ENCODE measurements at places on chromosomes 2 and 18.

DNA sequence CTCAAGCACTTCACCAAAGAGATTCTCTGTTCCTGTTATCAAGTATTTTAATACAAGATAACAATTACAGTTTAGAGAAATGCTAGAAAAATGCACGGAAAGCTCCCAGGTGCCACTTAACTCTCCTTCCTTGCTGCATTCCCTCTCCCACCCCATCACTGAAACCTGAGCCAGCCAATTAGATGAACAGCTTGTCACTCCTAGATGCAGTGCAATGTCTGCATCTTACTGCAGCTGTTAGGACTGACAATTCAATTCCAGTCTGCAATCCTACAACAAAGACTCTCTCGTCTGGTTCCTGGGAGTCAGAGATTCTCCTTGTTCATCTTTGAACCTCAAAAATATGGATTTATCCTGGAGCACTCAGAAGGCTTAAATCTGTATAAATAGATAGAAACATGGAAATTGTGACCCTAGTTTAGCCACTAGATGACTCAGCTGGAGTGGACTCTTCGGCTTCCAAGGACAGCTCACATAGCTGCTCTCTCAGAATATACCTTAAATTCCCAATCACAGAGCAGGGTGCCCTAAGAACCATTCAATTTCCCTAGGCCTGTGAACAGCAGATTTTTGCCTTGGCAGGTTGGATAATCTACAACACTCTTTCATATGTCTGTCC lies 311.1 kb downstream of the NRXN1 start:
- no peaks in the 10 kb centered on the region for H3K4me1 ChIP-seq
- DNase-seq: no peak
- no peaks in the 10 kb centered on the region for H3K27me3 ChIP-seq
- no peak overlapping the region for H3K4me3 ChIP-seq
- no peaks in the 10 kb centered on the region for H3K36me3 ChIP-seq

GRCh38 chr2:124805060-124805459 lies 780.0 kb downstream of the CNTNAP5 start:
- no peaks in the 10 kb centered on the region for H3K36me3 ChIP-seq
- no peak overlapping the region for H3K27ac ChIP-seq
- no peaks in the 10 kb centered on the region for H3K27me3 ChIP-seq
- no peak overlapping the region for H3K4me3 ChIP-seq
- DNase-seq: no peak
- H3K4me1 ChIP-seq: no peaks in the 10 kb centered on the region

DNA sequence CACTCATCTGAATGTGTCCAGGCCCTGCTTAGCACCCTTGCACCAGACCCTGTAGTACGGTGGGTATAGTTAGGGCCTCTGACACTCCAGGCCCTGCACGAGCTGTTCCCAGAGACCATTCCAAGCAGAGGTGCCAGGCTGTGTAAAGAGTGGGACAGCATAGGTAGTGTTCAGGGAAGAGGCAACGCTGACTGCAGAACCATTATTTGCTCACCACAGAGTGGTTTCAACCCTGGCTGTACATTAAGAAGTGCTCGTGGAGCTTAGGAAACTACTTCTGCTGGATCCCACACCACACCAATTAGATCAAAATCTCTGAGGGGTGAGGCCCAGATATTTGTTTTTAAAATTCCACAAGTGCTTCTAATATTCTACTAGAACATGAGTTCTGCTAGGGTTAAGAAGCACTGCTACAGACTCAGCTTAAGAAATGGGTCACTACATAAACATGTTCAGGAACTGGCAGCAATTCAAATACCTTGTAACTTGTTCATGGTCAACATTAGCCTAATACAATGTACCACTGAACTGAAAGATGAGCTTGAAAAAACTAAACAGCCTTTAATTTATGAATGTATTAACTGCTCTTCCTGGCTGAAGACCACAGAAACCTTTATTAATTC lies 183.0 kb downstream of the MYO5B start:
- no peaks in the 10 kb centered on the region for H3K4me1 ChIP-seq
- no peak overlapping the region for H3K4me3 ChIP-seq
- H3K36me3 ChIP-seq: no peaks in the 10 kb centered on the region
- no peaks in the 10 kb centered on the region for H3K27me3 ChIP-seq
- no peak overlapping the region for H3K27ac ChIP-seq

DNA sequence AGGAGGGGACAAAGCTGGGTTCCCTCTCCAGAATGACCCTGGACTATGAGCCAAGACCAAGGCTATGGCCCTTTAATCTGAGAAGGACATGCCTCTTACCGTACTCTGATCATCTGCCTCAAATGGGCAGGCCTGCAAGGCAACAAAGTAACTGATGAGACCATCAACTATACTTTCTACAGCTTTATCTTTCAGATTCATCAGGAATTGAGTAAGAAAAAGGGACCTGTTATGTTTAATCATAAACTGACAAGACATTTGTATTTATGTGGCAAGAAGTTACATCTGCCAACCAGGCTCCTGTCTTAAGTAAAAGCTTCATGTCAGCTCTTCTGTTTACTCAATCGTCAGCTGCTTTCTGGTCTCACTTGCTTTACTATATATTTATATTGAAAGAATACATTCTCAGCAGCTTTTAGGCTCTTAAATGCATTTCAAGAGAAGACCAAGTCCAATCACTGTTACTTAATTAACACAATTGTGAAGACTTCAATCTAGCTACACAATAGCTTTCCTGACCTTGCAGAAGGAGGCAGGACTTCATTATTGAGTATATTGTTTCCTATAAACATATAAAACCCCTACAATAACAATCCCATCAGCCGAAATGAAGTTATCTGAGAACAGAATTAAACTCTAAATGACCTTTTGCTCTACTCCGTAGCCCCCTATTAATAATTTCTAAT lies 163.8 kb downstream of the ETAA1 start:
- DNase-seq: no peak
- H3K4me1 ChIP-seq: no peaks in the 10 kb centered on the region
